Aorta (tissue), 5 donors: ENCODE measurements at places on chromosomes 1 and 21.
A peak's percentile ranks its signal among the peaks of the same experiment; 100 is the strongest.

DNA sequence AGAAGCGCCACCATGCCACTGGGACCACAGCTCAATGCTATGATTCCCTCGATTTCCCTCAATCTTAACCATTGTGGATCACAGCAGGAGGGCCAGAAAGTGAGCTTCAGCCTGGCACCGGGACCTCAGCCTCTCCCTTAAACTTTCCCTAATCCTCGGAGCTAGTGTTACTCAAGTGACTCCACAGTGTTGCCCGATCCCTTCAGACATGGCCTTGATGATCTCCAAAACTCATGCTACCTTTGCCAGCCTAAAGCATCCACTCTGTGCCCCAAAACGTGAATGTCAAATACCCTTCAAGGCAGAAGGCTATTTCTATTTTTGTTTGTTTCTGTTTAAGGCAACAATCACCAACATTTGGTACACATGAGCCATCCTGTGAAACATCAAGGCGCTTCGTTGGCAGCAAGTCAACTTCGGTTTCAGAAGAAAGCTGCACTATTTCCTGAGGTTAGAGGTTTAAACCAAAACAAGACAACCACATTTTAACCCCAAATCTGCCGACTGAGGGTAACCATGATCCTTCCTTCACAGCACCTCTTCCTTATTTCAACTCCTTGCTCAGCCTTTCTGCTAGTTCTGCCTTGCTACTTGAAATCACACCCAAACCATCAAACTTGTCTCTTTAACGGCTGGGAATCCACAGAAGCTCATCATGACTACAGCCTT lies 94.4 kb upstream of the KRTAP19-8 start:
- no peak overlapping the region for H3K4me3 ChIP-seq
- H3K27ac ChIP-seq = no peak overlapping the region
- H3K36me3 ChIP-seq = no peaks in the 10 kb centered on the region
- DNase-seq = no peak
- no peaks in the 10 kb centered on the region for H3K27me3 ChIP-seq

DNA sequence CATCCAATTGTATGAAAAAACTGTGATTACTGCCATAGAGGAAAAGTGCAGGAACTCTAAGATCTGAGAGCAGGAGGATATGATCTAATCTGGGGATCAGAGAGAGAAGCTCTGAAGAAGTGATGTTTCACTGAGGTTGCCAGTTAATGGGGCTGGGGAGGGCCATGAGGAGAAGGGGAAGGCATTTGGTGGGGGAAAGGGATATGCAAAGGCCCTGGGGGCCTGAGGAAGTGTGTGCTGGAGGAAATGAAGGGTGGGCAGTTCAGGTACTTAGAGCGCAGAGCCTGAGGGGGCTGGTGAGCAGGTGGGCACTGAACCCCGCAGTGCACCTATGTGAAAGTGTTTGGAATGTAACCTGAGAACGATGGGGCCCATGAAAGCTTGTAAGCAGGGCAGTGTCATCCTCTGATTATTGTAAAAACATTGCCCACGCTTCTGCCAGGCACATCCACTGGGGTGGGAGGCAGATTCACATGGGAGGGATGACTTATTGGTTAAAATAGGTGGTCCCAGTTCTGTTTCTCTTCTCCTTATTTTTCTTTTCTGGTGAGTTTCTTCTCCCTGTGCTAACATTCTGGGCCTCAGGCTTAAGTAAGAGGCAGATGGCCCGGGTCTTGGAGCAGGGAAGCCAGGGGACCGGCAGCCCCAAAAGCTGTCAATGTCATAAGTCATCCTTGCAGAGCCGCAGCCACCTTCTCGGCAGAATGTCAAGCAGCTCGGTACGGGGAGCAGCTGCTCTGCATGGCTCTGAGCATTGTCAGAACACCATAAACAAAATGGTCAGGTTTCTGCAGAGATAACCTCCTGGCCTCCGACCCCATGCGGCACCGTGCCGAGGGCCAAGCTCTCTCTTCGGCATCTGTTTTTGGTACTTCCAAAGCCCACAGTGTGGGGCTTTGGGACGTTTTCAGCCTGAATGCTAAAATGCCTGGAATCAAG lies 492.0 kb upstream of the VAMP3 start:
- no peaks in the 10 kb centered on the region for H3K36me3 ChIP-seq
- H3K4me1 ChIP-seq = no peaks in the 10 kb centered on the region
- no peak overlapping the region for H3K27ac ChIP-seq
- H3K27me3 ChIP-seq = no peaks in the 10 kb centered on the region
- no peak for DNase-seq

DNA sequence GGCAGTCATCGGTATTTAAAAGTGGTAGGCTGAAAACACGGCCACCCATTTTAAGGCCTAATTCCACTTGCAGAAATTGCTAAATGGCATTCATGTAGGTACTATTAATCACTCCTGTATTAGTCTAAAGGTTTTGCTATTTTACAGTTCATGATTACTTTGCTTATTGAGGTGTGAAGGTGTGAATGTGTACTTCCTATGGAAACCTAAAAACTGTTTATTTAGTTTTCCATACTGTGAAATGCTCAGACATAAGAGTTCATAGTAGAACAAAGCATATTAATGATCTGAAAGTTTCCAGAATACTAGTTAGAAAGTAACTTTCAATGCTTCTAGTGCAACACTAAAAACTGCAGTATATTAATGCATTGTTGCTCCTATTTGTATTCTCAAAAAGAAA lies 69.8 kb downstream of the ITGB3BP start:
- DNase-seq = no peak
- no peaks in the 10 kb centered on the region for H3K36me3 ChIP-seq
- no peak overlapping the region for H3K27ac ChIP-seq
- no peak overlapping the region for H3K4me3 ChIP-seq
- H3K27me3 ChIP-seq = no peaks in the 10 kb centered on the region

DNA sequence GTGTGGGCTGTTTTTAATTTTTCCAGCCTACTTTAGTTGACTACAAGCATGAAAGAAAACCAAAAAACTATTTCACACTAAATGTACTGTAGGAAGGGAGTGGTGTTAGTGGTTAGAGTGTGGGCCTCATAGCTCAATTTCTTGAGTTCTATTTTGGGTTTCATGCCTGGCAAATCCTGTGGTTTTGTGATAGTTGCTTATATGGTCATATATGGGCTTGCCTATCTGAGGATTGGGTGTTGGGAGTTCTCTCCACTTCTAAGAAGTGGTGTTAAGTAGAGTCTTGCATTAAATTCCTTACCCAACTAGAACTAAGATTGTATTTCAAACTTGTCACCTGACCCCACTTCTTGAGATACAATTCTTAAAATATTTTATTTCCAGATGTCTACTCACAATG lies 37.8 kb upstream of the COL11A1 start:
- H3K27ac ChIP-seq = no peak overlapping the region
- no peak for DNase-seq
- no peaks in the 10 kb centered on the region for H3K4me1 ChIP-seq
- no peaks in the 10 kb centered on the region for H3K27me3 ChIP-seq
- no peak overlapping the region for H3K4me3 ChIP-seq
- H3K36me3 ChIP-seq = no peaks in the 10 kb centered on the region

DNA sequence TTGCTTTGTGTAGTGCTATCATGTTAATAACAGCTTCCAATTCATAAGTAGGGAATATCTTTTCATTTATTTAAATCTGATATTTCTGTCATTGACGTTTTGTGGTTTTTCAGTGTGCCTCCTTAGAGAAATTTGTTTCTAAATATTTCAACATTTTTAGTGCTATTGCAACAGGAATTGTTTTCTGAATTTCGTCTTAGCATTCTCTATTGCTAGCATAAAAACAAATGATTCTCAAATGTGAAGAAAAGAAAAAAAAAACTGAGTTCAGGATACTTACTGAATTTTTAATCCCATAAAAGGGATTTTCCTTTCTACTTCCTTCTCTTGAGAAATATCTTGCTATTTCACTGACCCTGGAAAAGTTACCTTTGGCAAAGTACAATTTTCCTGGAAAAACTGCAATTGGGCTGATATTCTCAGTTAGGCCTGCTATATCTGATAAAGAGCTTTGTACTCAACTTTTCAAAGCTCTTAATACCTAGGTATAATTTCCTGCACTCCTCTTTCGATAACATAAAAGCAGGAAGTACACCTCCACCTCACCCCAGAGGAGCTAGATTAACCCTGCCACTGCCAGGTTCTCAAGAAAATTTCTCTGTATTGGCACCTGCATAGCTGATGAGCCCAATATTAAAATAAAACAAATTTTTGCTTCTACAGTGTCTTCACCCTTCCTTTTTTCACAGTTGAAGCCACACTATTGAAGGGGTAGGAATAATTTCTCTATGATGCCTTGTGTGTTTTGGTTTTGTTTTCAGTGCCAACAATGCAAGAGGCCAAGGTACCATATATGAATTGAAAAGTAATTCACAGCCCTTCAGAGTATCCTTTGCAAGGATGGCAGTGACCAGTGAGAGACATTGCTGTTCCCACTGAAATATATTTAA lies 35.6 kb downstream of the PTPN14 start:
- H3K4me3 ChIP-seq = no peak overlapping the region
- H3K27me3 ChIP-seq = no peaks in the 10 kb centered on the region
- peaks cover 2% of the 10 kb centered on the region for H3K4me1 ChIP-seq

GRCh38 chr1:55896210-55896609 lies 681.0 kb upstream of the USP24 start:
- no peak overlapping the region for H3K27ac ChIP-seq
- H3K36me3 ChIP-seq = no peaks in the 10 kb centered on the region
- DNase-seq = no peak
- H3K4me1 ChIP-seq = no peaks in the 10 kb centered on the region

- no peaks in the 10 kb centered on the region for H3K27me3 ChIP-seq
- no peaks in the 10 kb centered on the region for H3K4me1 ChIP-seq
- no peaks in the 10 kb centered on the region for H3K36me3 ChIP-seq
- H3K4me3 ChIP-seq = no peak overlapping the region
- no peak for DNase-seq
Measured at GRCh38 chr1:231951374-231951773, 324.8 kb downstream of the DISC1 start.

GRCh38 chr21:35257413-35257812 lies 208.3 kb upstream of the RUNX1 start:
- H3K4me1 ChIP-seq = no peaks in the 10 kb centered on the region
- DNase-seq = peak; percentile 83
- H3K4me3 ChIP-seq = no peak overlapping the region
- H3K36me3 ChIP-seq = no peaks in the 10 kb centered on the region
- H3K27ac ChIP-seq = no peak overlapping the region

DNA sequence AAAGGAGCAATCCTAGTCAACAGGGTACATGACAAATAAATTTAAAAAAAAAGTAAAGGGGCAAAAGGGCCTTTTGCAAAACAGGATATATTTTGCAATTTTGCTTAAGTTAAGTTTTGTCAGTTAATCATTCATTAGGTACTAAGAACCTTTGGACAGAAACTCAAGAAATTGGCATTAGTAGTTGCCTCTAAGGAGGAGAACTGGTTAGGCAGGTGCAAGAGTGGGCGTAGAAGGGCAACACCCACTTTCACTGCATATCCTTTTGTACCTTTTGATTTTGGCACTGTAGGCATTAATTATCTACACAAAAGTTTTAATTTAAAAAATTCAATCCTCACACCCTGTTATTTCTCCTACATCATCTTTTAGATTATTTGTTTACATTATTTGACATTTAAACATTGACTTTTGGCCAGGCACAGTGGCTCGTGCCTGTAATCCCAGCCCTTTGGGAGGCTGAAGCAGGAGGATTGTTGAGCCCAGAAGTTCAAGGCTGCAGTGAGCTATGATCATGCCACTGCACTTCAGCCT lies 4.3 kb downstream of the DDAH1 start:
- peaks cover 5% of the 10 kb centered on the region for H3K4me1 ChIP-seq
- H3K27me3 ChIP-seq = no peaks in the 10 kb centered on the region
- H3K36me3 ChIP-seq = no peaks in the 10 kb centered on the region
- DNase-seq = no peak
- no peak overlapping the region for H3K27ac ChIP-seq

GRCh38 chr1:23282957-23283356 lies 61.1 kb downstream of the HNRNPR start:
- H3K36me3 ChIP-seq = peaks cover 5% of the 10 kb centered on the region
- no peaks in the 10 kb centered on the region for H3K4me1 ChIP-seq
- H3K27me3 ChIP-seq = no peaks in the 10 kb centered on the region
- no peak overlapping the region for H3K27ac ChIP-seq

- no peak overlapping the region for H3K4me3 ChIP-seq
- H3K27ac ChIP-seq = no peak overlapping the region
- no peaks in the 10 kb centered on the region for H3K27me3 ChIP-seq
- H3K4me1 ChIP-seq = no peaks in the 10 kb centered on the region
- no peaks in the 10 kb centered on the region for H3K36me3 ChIP-seq
Measured at GRCh38 chr1:79204779-79205479, 198.4 kb upstream of the ADGRL4 start.

DNA sequence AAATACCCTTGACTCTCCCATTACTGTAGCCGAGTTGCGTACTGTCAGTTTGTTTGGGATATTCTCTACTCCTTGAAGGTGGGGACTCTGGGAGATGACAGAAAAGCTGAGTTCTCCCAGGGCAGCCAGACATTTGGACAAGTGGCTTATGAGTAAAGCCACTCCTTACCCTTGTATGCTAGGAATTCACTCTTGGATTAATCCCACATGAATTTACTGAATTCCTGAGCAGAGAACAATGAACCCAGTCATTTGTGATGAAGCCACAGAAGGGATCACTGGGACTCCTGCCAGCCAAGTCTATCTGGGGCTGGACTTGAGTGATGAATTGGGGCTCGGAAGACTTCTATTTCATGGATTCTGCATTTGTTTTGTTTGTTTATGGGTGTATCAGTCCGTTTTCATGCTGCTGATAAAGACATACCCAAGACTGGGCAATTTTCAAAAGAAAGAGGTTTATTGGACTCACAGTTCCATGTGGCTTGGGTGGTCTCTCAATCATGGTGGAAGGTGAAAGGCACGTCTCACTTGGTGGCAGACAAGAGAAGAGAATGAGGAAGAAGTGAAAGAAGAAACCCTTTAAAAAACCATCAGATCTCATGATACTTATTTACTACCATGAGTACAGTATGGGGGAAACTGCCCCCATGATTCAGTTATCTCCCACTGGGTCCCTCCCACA lies 25.1 kb downstream of the C1orf116 start:
- no peak overlapping the region for H3K4me3 ChIP-seq
- H3K27me3 ChIP-seq = no peaks in the 10 kb centered on the region
- H3K4me1 ChIP-seq = no peaks in the 10 kb centered on the region
- DNase-seq = no peak
- H3K36me3 ChIP-seq = no peaks in the 10 kb centered on the region

GRCh38 chr1:16208270-16208987 lies 4.0 kb downstream of the ARHGEF19 start:
- no peaks in the 10 kb centered on the region for H3K27me3 ChIP-seq
- no peaks in the 10 kb centered on the region for H3K4me1 ChIP-seq
- no peaks in the 10 kb centered on the region for H3K36me3 ChIP-seq

- H3K27me3 ChIP-seq = no peaks in the 10 kb centered on the region
- no peak for DNase-seq
- H3K36me3 ChIP-seq = no peaks in the 10 kb centered on the region
- no peaks in the 10 kb centered on the region for H3K4me1 ChIP-seq
- H3K4me3 ChIP-seq = no peak overlapping the region
- H3K27ac ChIP-seq = no peak overlapping the region
Measured at GRCh38 chr1:206883876-206884275, 13.4 kb upstream of the IL24 start.

DNA sequence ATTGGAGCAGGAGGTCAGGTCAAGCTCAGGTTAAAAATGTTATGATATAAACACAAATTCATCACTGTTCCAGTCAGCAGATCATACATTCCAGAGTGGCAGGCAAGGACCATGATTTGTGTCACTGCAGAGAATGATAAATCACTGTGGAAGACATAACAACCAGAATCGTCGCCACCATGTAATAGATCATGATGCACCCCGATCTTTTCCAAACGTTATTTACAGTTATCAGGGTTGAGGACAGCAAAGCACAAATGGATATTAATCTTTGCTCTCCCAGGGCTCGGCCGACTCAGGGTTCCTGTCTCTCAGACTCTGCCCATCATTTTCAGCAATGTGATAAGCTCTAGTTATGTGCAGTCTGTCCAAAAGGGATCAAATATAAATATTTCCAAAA lies 122.7 kb downstream of the ZBTB18 start:
- no peaks in the 10 kb centered on the region for H3K27me3 ChIP-seq
- no peak overlapping the region for H3K4me3 ChIP-seq
- no peaks in the 10 kb centered on the region for H3K4me1 ChIP-seq
- DNase-seq = no peak
